ENCODE measurements at places on chromosomes 6 and 20. TPM values are rescaled to one million over a fixed set of nuclear protein-coding genes. Genes with fewer than 3 reads are reported as not detected.
A peak's percentile ranks its signal among the peaks of the same experiment; 100 is the strongest.

- no peak overlapping the region for H3K4me3 ChIP-seq
- peaks cover 2% of the 10 kb centered on the region for H3K4me1 ChIP-seq
- H3K27me3 ChIP-seq, result no peaks in the 10 kb centered on the region
- H3K27ac ChIP-seq, result no peak overlapping the region
These were observed 33.0 kb downstream of the RIPOR2 start for GRCh38 chr6:24902782-24903181.

DNA sequence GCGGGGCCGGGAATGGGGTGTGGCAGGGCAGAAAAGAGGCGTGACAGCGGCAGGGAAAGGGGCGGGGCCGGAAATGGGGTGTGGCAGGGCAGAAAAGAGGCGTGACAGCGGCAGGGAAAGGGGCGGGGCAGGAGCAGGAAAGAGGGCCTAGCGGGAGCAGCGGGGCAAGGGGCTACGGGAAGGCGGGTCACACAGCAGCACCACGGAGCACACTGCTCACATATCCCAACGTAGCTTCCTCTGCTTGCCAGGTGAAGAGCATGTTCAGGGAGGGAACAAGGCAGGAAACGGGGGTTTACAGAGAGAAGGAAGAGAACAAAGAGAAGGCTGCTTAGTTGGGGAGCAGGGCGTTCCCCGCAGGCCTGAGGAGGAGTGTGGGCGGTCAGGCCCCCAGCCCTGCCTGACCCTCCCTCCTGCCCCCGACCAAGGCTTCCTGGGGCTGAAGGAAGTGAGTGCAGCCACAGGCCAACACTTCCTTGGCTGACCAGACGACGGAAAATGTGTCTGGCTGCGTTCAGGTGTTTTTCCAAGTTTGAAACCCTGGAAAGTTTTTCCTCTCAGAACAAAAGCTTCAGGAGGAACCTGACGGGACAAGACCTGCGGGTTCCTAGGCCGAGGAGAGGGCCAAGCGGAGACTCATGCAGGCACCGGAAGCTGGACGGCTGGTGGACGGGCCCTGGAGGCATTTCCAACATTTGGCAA is 13.8 kb downstream of the UCKL1 start:
- peaks cover 11% of the 10 kb centered on the region for H3K36me3 ChIP-seq
- no peak overlapping the region for H3K27ac ChIP-seq

- H3K27me3 ChIP-seq, result no peaks in the 10 kb centered on the region
- DNase-seq, result no peak
- peak overlapping the region; percentile 94 for H3K4me3 ChIP-seq
- H3K36me3 ChIP-seq, result no peaks in the 10 kb centered on the region
- no peak overlapping the region for H3K27ac ChIP-seq
These were observed 1.1 kb upstream of the PREX1 start for GRCh38 chr20:48828734-48829460.

DNA sequence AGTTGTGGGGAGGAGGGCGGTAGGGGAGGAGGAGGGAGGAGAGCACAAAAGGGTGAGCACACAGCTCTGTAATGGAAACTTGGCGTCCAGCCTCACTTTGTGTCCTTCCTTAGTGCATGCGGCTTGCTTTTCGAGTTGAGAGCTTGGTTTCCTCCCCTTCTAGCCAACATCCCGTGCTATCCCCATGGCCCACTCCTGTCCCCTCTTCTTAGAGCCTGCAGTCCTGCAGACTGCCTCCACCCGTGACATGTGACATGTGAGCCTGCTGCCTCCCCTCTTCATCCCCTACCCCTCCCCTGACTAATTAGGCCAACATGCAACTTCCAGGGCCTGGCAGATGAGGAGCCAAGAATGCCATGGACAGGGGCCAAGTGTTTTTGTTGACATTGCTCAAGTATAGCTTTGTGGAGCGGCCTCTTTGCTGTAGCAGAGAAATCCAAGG is 63.2 kb downstream of the SLC24A3 start:
- no peaks in the 10 kb centered on the region for H3K27me3 ChIP-seq
- no peaks in the 10 kb centered on the region for H3K36me3 ChIP-seq
- no peak overlapping the region for H3K4me3 ChIP-seq
- no peak for DNase-seq

- no peak overlapping the region for H3K27ac ChIP-seq
- H3K36me3 ChIP-seq, result no peaks in the 10 kb centered on the region
- DNase-seq, result no peak
- no peaks in the 10 kb centered on the region for H3K4me1 ChIP-seq
These were observed 168.5 kb downstream of the MYLK4 start for GRCh38 chr6:2582268-2582667.

DNA sequence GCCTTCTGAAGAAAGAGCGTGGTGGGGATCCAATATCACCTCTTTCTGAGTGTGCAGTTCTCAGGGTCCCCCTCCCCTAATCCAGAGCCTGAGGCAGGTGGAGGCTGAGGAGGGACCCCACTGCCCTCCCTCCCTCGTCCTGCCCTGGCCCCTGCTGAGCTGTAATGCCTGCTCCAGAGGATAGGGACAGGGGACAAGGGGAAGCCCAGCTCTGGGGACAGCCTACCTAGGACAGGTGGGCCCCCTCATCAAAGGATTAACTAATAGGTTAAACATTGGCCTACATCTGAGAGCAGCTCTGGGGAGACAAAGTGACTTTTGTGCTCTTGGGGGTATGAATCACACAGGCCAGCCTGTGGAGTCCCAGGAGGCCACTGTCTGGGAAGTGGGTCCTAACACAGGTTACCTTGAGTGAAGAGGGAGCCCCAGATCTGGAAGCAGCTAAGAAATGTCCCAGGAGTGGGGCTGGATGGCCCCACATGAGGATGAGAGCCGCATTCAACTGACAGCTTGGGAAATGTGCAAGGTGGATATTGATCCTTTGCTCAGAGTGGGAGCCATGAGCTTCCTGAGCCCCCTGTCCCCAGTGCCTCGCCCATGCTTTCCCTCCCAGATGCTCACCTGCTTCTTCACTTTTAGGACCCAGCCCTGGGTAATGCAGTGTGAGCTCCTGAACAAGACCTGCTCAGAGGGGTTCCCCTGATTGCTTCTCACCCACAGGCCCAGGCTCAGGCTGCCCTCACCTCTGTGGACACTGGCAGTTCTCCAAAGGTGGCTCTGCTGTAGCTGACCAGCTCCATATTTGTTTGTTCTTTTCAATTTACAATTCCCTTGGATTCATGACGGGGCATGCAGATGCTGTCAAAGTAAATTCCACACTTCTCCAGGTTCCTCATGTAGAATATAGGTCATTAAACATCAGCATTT is 17.8 kb upstream of the CST9L start:
- H3K27me3 ChIP-seq, result no peaks in the 10 kb centered on the region
- no peak overlapping the region for H3K27ac ChIP-seq
- H3K4me1 ChIP-seq, result no peaks in the 10 kb centered on the region
- no peak overlapping the region for H3K4me3 ChIP-seq

CNR1 gene
- 12.2 TPM for total RNA-seq

SLC17A3 gene
- not detected for total RNA-seq

DNA sequence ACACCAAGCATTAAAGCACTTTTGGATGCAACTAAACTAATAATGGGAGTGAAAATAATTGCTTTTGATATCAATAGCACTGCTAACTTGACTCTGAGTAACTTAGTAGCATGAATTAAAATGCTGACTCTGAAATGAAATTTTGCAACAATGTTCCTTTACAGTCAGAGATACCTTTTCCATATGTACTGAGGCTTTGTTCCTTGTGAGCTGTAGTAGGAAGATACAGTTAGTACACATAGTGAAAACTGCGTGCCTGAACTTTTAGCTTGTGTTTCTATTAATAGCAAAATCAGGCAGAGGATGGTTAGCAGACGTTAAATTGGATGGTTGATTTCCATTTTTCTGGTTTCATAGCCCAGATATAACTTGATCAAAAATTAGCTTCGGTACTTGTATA is 18.6 kb downstream of the ADGRG6 start:
- H3K36me3 ChIP-seq, result no peaks in the 10 kb centered on the region
- no peak overlapping the region for H3K4me3 ChIP-seq
- DNase-seq, result no peak
- no peak overlapping the region for H3K27ac ChIP-seq

SYNDIG1 gene
- total RNA-seq, result 6.2 TPM

DNA sequence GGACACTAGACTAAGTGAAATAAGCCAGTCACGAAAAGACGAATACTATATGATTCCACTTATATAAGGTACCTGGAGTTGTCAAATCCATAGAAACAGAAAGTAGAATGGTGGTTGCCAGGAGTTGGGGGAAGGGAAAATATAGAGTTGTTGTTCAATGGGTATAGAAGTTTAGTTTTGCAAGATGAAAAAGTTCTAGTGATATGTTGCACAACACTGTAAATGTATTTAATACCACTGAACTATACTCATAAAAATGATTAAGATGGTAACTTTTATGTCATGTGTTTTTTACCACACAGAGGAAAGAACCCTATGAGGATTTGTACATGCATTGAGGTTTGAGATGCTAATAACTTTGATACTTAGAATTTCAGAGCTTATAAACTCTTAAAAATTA is 46.0 kb upstream of the TRAM2 start:
- no peak overlapping the region for H3K27ac ChIP-seq
- H3K4me3 ChIP-seq, result no peak overlapping the region
- no peak for DNase-seq
- H3K27me3 ChIP-seq, result no peaks in the 10 kb centered on the region

DNA sequence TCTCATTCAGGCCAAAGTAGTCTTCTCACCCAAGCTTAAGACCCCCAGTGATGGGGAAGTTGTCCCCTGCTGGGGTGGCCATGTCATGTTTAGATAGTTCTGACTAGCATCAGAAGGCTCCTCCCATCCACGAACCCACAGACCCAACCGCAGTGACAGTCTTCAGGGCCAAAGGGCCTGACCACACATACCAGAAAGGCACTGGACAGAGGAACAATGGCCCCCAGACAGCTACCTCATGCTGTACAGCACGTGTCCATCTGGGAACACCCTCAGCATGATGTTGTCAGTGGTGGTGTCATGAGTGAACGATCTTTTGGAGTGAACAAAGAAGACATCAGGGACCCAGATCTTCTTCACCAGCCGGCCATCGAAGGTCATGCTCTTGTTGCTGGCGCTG is 46.3 kb downstream of the GABRR2 start:
- no peak overlapping the region for H3K27ac ChIP-seq
- H3K4me1 ChIP-seq, result no peaks in the 10 kb centered on the region
- H3K27me3 ChIP-seq, result no peaks in the 10 kb centered on the region
- DNase-seq, result no peak
- H3K4me3 ChIP-seq, result no peak overlapping the region

MUC22 gene
- not detected for total RNA-seq
